CD4-positive, alpha-beta T cell treated with Interleukin-17A for 4 hours (primary cell): ENCODE measurements at places on chromosomes 4 and X.

DNA sequence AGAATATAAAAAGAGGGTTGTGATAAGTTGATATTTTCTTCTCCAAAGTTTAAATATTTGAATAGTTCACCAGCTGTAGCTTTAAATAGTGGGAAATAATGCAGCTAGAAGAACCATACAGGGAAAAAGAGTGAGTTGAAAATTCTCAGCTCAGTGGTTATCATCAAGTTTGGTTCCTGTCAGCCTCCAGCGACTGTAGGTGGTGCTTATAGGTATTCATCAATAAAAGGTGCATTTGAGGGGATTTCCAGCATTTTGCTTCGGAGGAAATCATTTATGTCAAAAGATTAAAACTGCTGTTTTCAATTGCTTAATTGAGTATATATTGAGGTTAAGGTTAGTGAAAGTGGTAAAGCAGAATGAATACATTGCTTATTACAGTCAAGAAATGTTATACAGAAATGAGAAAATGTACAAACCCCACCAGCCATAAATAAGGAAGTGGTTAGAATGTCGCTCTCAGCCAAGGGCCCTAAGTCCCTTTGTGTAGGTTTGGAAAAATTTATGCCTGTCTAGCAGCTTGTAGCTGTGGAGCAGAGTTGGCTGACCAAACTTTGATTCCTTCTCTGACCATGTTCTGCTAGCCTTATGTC lies 532.9 kb upstream of the FTHL17 start:
- no peak for DNase-seq

GRCh38 chrX:150844016-150844415 lies 54.5 kb downstream of the CD99L2 start:
- no peak for DNase-seq

GRCh38 chrX:39206399-39207145 lies 405.3 kb downstream of the MID1IP1 start:
- no peak for DNase-seq

DNA sequence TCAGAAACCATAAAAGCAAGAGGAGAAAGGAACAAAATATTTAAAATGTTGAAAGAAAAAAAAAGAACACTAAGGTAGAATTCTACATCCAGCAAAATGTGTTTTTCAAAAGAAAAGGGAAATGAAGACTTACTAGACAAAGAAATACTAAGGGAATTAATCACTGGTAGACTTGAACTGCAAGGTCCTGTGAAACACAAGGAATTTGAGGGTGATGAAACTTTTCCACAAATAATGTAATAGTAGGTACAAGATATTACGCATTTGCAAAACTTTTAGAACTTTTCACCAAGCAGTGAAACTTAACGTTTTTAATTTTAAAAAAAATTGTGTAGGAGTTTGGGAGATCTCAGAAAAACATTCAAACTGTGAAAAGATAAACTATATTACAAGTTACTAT lies 180.3 kb upstream of the MAGEB16 start:
- no peak for DNase-seq

GRCh38 chr4:121927948-121928347 lies 23.9 kb downstream of the TRPC3 start:
- DNase-seq: no peak

GRCh38 chr4:137394018-137394417 lies 138.3 kb downstream of the PCDH18 start:
- DNase-seq: no peak

DNA sequence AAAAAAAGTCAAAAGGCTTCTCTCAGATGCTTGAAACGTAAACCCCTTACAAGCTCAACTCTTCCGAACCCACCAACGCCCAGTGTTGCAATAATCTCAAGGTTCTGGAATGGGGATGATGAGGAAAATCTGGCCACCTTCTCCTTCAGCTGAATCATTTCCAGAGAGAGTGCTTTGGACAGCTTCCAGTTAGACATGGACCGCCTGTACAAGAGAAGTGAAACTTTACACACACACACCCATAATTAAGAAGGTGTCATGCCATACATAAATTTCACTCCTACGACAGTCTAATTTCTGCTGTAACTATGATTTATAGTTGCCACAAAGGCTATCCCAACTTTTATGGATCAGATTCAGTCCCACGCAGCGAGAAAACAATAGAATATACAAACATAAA lies 72.3 kb downstream of the PRKG2 start:
- DNase-seq: no peak

DNA sequence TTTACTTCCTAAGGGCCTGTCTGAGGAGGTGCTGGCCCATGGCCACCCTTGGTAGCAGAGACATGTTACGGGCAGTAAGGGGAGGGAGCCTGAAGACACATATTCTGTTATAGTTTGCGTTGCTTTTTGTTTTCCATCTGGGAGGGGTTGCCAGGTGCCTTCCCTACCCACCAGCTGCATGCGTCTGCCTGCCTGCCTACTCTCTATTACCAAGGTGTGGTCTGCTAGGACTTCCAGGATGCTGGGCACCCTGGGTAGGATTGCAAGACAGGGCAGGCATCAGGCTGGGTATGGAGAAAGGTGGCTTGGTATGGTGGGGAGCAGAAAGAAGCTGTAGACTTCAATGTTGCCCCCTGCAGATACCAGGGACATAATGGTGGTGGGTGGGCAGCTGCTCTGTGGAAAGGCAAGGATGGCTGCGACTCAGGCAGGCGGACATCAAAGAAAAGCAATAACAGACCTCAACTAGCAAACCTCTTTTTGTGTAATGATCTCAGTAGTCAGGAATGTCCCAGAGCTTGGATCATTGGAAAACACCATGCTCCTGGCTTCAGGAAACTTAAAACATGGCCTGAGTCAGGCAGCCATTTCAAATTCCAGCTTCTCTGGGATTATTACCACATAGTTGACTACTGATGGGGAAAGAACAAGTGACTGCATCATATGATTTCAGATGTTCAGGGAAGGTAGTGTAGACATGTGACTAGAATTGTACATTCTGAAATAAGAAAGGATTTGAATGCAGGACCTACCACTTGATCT lies 67.8 kb downstream of the HOPX start:
- no peak for DNase-seq

DNA sequence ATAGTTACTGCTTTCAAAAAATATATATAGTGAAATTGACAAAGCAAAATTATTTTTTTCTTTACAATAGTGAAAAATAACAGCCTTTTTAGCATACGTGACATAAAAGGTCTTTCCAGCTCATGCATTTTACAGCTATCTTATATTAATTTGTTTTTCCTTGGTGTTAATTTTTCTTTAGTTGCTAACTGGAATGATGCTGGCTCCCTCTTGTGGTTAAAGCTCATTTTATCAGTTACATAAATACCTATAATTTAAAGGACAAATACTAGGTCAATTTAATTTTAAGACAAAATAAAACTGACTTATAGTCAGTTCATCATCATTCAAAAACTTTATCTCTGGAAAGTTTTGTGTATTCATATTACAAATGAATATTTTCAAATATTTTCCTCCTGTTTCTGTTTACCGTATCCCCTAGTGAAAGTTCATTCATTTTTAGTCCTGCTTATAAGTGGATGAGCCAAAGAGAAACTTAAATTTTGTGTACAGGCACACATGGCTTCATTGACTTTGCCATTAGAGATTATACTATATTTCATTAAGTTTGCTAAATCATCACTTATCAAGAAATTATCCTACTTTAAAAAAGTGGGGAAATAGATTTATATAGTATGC lies 9.9 kb upstream of the ANAPC4 start:
- DNase-seq: no peak

- DNase-seq: no peak
Measured at GRCh38 chr4:187602339-187603092, 393.1 kb upstream of the ZFP42 start.

GRCh38 chrX:139290310-139290709 lies 240.2 kb upstream of the F9 start:
- no peak for DNase-seq

DNA sequence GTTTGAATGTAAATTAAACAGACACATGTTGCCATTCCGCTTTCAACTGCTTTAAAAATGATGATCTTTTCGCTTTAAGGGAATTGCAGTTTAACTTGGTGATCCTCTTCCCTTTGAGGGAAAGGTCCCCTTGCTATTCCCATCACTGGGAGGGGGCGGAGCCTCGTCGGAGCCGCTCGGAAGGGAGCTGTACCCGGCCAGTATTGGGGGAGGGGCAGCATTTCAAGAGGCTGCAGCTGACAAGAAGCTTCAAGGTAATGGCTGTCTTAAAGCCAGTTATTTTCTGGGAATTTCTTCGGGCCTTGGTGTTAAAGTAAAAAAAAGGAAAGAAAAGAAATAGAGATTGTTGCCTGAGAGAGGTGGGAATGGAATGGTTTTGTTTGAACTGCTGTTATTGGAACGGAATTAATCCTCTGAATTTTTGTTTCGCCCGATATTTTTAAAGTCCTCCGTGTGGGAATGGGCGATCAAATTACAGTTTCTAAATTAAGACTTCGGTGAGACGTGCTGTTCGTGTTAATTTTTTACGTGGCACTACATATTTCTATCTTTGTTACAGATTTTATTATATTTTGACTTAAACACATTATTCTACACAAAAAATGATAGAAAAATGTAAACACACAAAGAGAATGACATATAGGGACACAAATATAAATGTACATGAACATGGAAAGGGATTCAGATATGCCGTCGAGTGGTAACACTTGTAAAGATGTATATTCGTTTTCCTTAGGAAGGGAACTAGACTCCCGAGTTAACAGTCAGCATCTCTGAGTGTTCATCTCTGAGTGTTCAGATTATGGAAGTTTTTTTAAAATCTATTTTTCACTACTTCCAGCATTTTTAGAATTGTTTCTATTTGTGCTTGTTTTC lies 9.2 kb downstream of the PWWP3B start:
- DNase-seq: no peak

GRCh38 chrX:150361777-150362351 lies 1.3 kb upstream of the MAMLD1 start:
- DNase-seq: peak; percentile 39

DNA sequence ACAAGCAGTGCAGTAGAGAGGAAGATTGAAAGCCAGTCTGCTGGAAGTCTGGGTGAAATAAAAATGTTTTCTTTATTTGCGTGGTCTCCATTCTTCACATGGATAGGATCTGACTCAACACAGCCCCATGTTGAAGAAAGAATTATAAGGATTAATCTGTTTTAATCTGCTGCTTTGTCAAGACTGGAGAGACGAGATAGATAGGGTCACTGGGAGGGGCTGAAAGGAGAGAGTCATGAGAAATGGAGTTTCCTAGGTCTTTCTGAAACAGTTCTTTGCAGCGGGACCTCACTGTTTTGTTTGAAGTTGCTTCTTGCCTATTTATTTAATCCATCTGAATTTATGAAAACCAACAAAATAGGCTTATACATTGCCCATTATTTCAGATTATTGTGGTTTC lies 32.4 kb upstream of the RHOH start:
- no peak for DNase-seq

GRCh38 chr4:165514739-165515138 lies 135.9 kb downstream of the CPE start:
- no peak for DNase-seq

- DNase-seq: no peak
Measured at GRCh38 chrX:9897761-9898161, 69.4 kb upstream of the CLDN34 start.

- no peak for DNase-seq
Measured at GRCh38 chr4:102564399-102565059, 63.4 kb downstream of the NFKB1 start.

GRCh38 chrX:40727093-40727492 lies 8.2 kb downstream of the MED14 start:
- DNase-seq: no peak

GRCh38 chr4:48033825-48034413 lies 17.3 kb downstream of the NIPAL1 start:
- DNase-seq: peak; percentile 72

DNA sequence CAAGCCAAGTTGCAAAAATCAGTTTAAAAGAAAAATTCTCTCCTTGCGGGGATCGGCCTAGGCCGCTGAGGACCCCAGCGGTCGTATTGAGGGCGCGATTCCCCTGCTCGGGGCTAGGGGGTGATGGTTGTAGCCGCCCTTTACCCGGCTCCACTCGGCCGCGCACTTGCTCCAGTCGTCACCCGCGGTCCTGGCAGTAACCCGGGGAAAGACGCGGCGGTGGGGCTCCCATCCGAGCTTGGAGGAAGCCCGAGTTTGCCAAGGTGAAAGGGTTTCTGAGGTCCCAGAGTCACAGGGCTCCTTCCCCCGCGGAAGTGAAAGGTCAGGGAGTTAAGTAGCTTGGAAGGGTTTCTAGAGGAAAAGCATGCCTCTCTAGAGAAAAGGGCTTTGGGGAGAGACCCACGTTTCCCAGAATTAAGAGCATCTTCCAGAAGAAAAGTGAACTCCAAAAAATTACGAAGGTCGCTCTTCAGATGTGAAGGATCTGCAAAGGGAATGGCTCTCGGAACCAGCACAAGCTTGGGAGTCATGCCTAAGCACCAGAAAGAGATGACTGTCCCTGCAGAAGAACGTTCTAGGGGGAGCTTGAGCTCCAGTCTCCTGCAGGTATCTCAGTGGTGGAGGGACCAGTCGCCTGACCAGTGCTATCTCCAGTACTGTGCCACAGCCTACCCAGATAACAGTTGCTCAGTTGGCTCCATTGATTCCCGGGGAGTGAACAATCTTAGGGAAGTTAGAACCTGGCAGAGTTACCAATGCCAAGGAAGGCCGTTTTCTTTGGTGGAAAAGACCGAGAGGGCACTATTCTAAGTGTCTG lies 875 bp downstream of the LAP3 start:
- peak; percentile 48 for DNase-seq

- DNase-seq: no peak
Measured at GRCh38 chrX:121260596-121261240, 213.3 kb downstream of the GLUD2 start.

GRCh38 chr4:169143335-169143734 lies 127.4 kb downstream of the SH3RF1 start:
- DNase-seq: no peak

GRCh38 chr4:14659286-14659685 lies 343.0 kb upstream of the CPEB2 start:
- no peak for DNase-seq

DNA sequence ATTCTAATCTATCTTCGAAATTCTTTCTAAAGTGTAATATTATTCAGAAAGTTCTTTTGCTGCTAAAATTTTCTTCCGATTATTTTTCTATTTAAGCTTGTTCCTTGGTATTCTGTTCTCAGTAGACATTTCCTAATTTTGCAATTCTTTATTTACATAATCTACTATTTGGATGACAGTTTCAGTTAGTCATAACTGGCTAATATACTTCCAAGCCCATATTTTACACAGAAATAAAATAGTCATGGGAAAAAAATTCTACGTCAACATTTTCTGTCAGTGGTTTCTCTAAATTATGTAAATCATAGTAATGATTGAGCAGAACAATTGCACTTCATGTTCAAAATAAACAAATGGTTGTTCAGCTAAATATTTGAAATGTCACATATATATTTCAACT lies 178.0 kb upstream of the ANKRD50 start:
- DNase-seq: no peak

GRCh38 chr4:25112995-25113380 lies 47.3 kb downstream of the SEPSECS start:
- DNase-seq: no peak

GRCh38 chrX:9291629-9292028 lies 173.2 kb upstream of the TBL1X start:
- DNase-seq: no peak

- no peak for DNase-seq
Measured at GRCh38 chr4:42296196-42296595, 101.1 kb upstream of the SHISA3 start.

GRCh38 chrX:40189637-40190036 lies 91.9 kb upstream of the BCOR start:
- no peak for DNase-seq

- DNase-seq: no peak
Measured at GRCh38 chrX:115602729-115603389, 41.9 kb downstream of the PLS3 start.

- DNase-seq: no peak
Measured at GRCh38 chrX:80014141-80014940, at the start of gene TBX22. Gene TBX22, plus strand, starts transcription at chrX:80014753. Its CDS starts 7,517 bp downstream, at chrX:80022270.

- no peak for DNase-seq
Measured at GRCh38 chr4:24003926-24004325, 114.1 kb upstream of the PPARGC1A start.
